Foreskin melanocyte (primary cell): ENCODE measurements at places on chromosomes 3 and 15.

DNA sequence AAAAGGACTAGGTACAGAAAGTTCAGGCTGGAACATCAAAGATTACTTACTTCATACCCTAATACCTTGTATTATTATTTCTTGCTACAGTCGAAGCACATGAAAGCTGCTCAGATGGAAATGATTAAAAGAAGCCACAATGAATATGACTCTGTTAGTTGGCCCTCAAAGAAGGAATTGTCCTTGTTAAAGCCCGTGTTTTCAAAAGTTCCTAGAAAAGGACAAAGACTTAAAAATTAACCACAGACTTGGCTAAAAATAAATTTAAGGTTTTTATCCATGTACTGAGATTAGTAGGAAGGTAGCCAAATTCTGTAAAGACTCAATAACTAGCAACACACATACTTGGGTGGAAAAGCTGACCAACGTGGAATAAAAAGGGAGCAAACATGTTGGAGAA lies 251.0 kb upstream of the RARB start:
- DNase-seq: no peak

DNA sequence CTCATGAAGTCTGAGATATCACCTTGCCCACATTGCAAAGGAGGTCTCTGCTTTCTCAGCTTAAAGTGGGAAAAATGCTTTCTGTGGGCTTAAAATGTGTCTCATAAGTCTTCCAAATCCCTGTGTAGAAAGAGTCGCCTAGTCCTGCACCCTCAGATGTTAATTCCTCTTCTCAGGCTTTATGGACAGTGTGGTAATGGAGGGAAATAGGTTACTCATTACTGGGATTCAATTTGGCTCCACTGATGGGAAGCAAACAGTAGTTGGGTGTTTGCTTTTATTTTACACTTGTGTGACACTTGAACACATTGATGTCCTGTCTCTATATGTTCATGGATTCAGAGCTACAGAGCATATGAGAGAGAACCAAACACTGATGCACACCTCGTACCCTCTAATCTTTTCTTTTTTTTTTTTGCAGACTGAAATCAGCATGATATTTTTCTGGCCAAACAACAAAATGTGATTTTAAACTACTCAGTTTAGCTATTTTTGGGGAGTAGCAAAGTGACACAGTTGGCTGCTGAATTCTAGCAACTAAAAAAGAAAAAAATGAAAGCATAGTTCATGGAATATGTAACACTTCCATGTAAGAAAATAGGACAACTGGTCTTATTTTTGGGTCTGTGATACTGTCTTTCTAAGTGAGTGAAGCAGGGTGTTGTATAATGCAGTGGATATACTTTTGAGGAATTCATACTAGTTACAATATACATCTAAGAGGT lies 8.6 kb downstream of the PTPRG start:
- DNase-seq: no peak

GRCh38 chr15:40471105-40471807 lies 472 bp downstream of the CHST14 start:
- DNase-seq: peak; percentile 12

- no peak for DNase-seq
Observed at GRCh38 chr3:141259821-141260629, 28.4 kb downstream of the PXYLP1 start.

- DNase-seq: no peak
Observed at GRCh38 chr3:127789990-127790881, 32.1 kb downstream of the MGLL start.
